MG63 (cell line): ENCODE measurements at places on chromosomes 3 and 15. TPM values are rescaled to one million over a fixed set of nuclear protein-coding genes. Genes with fewer than 3 reads are reported as not detected.

GRCh38 chr3:70728311-70728710 is 415.9 kb upstream of the MDFIC2 start:
- DNase-seq = no peak

DNA sequence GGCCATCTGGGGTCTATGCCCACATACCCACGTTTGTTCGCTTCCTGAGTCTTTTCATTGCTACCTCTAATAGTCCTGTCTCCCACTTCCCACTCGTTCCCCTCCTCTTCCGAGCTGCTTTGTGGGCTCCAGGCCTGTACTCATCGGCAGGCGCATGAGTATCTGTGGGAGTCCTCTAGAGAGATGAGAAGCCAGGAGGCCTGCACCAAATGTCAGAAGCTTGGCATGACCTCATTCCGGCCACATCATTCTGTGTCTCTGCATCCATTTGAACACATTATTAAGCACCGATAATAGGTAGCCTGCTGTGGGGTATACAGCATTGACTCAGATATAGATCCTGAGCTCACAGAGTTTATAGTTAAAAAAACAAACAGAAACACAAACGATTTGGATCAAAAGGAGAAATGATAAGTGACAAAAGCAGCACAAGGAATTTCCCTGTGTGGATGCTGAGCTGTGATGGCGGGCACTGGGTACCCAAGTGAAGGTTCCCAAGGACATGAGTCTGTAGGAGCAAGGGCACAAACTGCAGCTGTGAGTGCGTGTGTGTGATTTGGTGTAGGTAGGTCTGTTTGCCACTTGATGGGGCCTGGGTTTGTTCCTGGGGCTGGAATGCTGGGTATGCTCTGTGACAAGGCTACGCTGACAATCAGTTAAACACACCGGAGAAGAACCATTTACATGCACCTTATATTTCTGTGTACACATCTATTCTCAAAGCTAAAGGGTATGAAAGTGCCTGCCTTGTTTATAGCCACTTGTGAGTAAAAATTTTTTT is 35.9 kb downstream of the NR1I2 start:
- no peak for DNase-seq

GRCh38 chr3:146501752-146502151 is 32.4 kb upstream of the PLSCR2 start:
- no peak for DNase-seq

SCN11A gene
- total RNA-seq = not detected in 2 replicates

DNA sequence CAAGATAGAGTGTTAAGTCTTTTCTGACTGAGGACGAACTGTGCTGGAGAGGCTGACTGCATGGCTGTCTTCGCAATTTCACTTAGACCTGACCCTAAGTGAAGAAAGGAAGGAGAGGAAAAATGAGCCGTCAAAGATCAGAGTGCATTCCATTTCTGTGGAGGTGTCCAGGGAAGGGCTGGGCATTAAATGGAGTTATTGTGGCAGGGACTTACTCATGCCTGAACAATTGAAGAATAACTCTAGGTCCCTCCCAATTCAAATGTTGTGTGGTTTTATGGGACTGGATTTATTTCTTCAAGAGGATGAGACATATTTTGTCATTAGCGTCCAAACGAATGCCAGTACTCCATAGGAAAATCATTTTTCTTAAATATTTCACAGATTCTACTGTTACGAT is 187.3 kb upstream of the CFAP20DC start:
- DNase-seq = no peak

DNA sequence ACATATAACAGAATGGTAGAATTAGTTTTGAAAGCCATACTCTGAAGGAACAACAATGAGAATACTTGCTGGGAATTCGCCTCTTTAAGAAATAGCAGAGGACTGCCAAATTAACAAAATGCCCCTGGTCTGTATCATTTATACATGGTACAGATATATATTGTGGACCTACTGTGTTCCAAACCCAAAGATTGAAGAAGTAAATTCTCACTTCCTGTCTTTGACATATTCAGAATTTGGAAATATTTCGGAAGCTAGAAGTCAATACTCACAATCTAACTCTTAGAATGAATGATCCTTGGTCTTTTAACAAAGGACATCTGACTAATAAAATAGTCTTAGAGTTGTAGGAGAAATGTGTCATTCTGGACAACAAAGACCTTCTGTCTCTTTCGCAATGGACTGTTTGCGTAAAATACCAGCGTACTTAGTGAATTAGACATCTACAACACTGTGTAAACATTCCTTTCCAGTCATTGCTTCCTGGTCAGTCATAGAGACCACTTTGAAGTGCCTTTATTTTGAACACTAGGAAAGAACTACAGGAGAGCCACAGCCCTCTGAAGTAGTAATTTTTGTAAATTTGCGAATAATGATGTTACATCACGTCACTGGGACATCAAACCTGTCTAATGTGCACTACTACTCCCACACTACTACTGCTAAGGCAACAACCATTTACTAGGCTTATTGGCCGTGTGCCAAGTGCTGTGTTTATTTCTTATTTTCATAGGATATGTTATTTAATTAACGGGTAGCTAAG is 68.0 kb downstream of the CHL1 start:
- no peak for DNase-seq

FANCD2OS gene
- not detected in 2 replicates for total RNA-seq

- no peak for DNase-seq
Observed at GRCh38 chr3:134623615-134624245, 27.1 kb downstream of the KY start.

SPSB4 gene
- total RNA-seq = 0.23 and 1.2 TPM in 2 replicates

GRCh38 chr3:15800780-15801179 is 3.0 kb upstream of the ANKRD28 start:
- DNase-seq = no peak

APPL1 gene
- total RNA-seq = 23.8 and 24.4 TPM in 2 replicates

DNA sequence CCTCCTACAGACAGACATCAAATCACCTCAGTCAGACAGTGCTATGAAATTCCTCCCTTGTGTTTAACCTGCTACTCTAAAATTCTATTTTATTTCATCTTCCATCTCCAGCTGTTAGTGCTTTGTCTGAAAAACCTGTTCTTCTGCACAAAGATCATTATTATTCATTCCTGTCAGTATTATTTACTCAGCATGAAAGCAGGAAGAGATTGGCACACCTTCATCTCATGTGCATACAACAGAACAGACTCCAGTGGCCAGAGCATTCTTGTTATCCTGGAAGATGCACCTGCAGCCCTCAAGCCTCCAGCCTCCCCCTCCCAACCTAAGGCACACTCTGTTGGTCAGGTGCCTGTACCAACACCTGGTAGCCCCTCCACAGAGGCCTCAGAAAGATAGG is 1.8 kb upstream of the ROPN1B start:
- no peak for DNase-seq

FBXO40 gene
- total RNA-seq = not detected in 2 replicates

DNA sequence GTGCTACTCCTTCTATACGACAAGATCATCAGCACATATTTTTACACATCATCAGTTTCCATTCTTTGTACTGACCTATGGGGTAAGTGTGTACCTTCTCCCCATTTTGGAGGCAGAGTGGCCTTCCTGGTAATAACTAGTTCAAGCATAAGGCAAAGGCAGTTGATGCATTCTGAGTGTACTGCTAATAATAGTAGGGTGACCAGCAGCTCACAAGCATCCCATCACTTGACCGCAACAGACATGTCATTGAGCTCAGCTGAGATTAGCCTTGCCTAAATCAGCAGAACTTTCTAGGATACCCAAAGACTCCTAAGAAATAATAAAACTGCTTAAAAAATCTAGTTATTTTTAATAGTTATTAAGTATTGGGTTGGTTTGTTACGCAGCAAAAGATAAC is 329.8 kb upstream of the FRG2C start:
- DNase-seq = no peak

- DNase-seq = no peak
Observed at GRCh38 chr15:27871078-27871901, 227.8 kb downstream of the OCA2 start.

DNA sequence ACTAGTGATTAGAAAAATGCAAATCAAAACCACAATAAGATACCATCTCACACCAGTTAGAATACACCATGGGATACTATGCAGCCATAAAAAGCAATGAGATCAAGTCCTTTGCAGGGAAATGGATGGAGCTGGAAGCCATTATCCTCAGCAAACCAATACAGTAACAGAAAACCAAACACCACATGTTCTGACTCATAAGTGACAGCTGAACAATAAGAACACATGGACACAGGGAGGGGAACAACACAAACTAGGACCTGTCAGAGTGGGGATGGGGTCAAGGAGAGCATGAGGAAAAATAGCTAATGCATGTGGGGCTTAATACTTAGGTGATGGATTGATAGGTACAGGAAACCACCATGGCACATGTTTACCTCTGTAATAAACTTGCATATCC is 36.0 kb upstream of the CCNL1 start:
- no peak for DNase-seq

MDFIC2 gene
- total RNA-seq = 1.3 TPM in 1 of 2 replicates, not detected in the other

- DNase-seq = no peak
Observed at GRCh38 chr3:105728771-105729312, 140.0 kb downstream of the CBLB start.

DNA sequence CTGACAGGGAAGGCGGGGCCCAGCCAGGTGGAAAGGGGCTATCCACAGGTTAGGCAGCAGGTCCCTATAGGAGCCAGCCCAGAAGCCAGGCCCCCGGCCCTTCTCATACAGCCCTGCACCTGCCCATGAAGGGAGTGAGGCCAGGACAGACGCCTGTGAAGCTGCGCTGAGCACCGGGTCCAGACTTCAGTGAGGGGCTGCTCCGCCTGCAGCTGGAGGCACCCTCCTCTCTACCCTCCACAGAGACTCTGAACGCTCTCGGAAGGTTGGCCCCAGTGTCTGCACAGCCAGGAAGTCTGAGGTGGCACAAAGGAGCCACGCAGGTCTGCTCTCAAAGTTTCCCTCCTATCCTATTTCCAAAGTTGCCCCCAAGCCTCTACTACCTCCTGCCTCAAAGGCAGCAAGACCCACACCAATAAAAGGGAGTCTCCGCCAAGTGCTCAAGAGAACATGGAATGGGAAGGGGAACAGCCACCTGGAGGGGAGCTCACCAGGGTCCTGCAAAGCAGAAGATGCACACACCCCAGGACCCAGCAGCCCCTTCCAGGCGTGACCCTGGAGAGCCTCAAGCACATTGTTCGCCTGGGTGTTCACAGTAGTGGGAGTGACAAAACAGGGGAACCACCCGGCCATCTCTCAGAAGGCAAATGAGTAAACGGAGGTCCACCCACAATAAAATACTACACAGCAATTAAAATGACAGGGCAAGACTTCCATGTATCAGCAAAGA is 19.5 kb downstream of the XXYLT1 start:
- no peak for DNase-seq

DNA sequence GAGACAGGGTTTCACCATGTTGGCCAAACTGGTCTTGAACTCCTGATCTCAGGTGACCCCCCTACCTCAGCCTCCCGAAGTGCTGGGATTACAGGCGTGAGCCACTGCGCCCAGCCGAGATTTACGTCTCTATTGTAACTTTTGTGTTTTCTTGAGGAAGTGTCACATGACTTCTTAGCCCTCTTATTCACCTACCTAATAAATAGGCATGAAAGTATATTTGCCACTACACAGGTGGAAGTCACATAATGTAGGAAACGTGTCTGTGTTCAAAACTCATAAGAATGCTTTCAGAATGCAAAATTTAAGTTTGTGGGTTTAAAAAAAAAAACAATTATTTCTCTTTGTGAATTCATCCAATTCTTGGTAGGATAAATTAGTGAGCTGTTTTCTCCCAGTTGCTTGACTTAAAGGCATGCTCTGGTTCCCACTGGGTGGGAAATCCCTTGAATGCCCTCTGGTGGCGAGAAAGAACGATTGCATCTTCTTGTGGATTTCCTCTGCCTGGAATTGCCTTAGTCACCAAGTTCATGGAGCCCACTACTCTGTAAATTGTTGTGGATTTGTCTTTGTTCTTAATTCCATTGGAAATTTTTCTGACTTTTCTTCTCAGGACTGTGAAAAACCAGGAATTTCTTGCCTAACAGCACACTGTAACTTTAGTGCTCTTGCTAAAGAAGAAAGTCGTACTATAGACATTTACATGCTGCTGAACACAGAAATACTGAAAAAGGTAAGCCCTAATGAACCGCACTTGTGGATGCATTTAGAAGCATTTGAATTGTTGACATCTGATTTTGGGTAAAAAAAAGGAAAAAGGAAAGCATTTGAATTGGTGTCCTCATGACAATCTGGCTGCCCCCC is 82.2 kb upstream of the CTDSPL start:
- no peak for DNase-seq

GRCh38 chr3:69110941-69111546 is 11.4 kb downstream of the LMOD3 start:
- DNase-seq = no peak

DNA sequence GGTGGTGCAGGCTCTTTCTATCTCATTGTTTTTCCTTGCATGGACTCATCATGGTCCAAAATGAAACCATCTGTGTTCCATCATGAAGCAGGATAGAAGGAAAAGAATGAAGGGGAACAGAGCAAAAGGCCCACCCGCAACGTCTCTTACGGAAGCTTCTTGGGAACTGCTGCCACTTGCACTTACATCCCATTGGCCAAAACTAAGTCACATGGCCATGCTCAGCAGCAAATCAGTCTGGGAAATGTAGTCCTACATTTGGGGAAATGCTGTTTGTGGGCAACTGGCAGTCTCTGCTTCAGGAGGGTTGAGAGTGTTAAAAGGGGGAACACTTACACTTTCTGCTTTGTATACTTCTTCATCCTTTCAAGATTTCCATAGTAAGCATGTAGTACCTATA is 191.6 kb downstream of the SV2B start:
- no peak for DNase-seq

GRCh38 chr3:69970827-69971226 is 28.7 kb upstream of the SAMMSON start:
- DNase-seq = no peak
